ENCODE measurements at places on chromosomes 16 and 17.
A peak's percentile ranks its signal among the peaks of the same experiment; 100 is the strongest.

- H3K36me3 ChIP-seq: no peaks in the 10 kb centered on the region
- no peaks in the 10 kb centered on the region for H3K27me3 ChIP-seq
- peak overlapping the region; percentile 98 for H3K4me3 ChIP-seq
- DNase-seq: peak; percentile 56
Measured at GRCh38 chr16:10578474-10579316, 1.7 kb downstream of the EMP2 start.

DNA sequence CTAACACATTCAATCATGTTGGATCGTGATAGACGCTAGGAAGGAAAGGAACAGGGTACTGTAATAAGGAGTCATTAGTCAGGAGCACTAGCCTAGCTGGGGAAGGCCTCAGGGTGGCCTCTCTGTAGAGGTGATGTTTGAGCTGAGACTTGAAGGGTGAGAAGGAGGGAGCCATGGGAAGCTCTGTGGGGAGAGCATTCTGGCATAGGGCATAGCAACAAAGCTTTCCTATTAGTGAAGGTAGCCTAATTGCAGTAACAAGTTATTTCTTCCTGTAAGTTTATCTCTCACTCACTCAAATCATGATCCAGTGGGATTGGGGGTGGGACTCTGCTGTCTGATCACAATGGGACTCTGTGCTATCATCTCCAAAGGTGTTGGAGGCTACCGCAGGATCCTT, 16.1 kb downstream of the PLCG2 start:
- no peak overlapping the region for H3K4me3 ChIP-seq
- no peaks in the 10 kb centered on the region for H3K36me3 ChIP-seq
- H3K4me1 ChIP-seq: no peaks in the 10 kb centered on the region
- H3K27me3 ChIP-seq: no peaks in the 10 kb centered on the region

- no peak overlapping the region for H3K27ac ChIP-seq
- no peak overlapping the region for H3K4me3 ChIP-seq
- H3K36me3 ChIP-seq: no peaks in the 10 kb centered on the region
Measured at GRCh38 chr17:34782271-34782670, 179.0 kb downstream of the CCT6B start.

DNA sequence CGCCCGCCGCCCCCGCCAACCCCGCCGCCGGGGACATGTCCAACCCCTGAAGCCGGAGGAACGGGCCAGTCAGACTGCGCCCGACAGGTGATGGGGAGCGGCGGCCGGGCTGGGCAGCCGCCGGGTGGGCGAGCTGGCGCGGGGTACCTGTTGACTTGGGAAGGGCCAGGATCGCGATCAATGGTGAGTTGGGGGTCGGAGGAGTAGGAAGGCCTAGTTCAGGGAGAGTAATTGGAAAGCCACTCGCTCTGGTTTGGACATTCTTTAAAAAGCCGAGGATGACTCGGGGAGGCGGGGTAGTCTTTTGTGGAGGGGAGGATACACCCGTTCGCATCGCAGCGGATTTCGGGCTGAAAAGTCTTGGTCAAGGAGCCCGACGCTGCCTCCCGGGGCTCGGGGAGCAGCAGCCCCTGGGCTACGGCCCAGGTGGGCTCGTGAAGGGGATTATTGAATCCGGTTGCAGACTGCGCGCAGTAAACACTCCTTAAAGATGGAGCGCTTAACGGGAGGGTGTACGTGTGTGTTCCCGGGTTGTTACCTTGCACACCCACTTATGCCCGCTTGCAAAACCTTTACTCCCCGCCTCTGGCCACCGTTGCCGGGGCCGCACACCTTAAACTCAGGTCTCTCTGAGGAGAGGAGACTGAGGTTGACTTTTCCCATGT, 123.8 kb downstream of the GOSR1 start:
- no peak for DNase-seq
- no peaks in the 10 kb centered on the region for H3K36me3 ChIP-seq
- H3K27me3 ChIP-seq: no peaks in the 10 kb centered on the region
- no peaks in the 10 kb centered on the region for H3K4me1 ChIP-seq
- peak overlapping the region; percentile 98 for H3K27ac ChIP-seq

GRCh38 chr16:908526-909155, 62.1 kb downstream of the LMF1 start:
- H3K27ac ChIP-seq: no peak overlapping the region
- H3K27me3 ChIP-seq: no peaks in the 10 kb centered on the region
- DNase-seq: no peak

DNA sequence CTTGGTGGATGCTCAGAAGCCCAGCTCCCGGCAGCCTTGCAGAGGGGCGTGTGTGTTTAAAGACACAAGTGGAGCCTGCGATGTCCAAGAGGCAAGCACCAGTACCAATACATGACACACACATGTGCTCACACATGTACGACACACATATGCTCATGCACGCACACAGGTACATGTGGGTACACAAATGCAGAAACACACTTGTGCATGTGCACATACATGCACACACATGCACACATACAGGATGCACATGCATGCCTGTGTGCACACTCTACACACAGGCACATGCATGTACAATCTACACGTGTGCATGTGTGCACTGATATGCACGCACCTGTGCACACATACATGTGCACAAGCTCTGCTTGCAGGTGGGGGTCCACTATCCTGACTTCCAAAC, 10.8 kb downstream of the RBFOX3 start:
- H3K27me3 ChIP-seq: peaks cover 39% of the 10 kb centered on the region
- no peak for DNase-seq
- no peaks in the 10 kb centered on the region for H3K36me3 ChIP-seq

DNA sequence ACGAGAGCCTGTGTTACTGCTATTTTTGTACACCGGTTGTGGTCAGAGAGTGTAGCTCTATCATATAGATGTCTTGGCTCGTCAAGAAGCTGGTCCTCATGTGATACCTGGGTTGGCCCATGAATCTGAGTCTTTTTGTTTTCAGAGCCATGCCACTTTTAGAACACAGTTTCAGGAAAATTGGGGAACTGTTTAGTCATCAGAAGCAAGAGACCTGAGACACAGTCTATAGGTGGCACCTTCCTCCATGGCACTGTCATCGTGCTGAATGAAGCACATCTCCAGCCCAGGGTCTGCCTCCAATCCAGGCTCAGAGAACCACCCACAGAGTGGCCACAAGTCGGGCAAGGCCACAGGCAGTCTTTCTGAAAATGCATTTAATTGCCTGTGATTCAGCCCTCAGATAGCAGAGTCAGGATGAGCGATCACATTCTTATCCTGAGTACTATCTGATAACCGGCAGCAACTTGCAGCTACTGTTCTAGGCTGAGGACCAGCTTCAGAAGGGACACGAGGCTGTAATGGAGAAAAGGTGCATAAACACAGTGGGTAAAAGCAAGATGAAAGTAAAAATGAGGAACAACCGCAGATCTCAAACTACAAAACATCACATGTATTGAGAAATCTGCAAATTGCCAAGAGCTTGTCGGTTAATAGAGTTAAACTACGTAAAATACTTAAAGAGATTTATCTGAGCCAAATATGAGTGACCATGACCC, 14.2 kb upstream of the HAPSTR1 start:
- H3K36me3 ChIP-seq: no peaks in the 10 kb centered on the region
- no peaks in the 10 kb centered on the region for H3K4me1 ChIP-seq
- H3K4me3 ChIP-seq: no peak overlapping the region
- no peak overlapping the region for H3K27ac ChIP-seq
- H3K27me3 ChIP-seq: no peaks in the 10 kb centered on the region
- no peak for DNase-seq

- H3K4me1 ChIP-seq: no peaks in the 10 kb centered on the region
- peak overlapping the region; percentile 64 for H3K27ac ChIP-seq
- DNase-seq: peak; percentile 61
- no peaks in the 10 kb centered on the region for H3K36me3 ChIP-seq
- peak overlapping the region; percentile 44 for H3K4me3 ChIP-seq
Measured at GRCh38 chr16:55480228-55480655, 1.2 kb downstream of the MMP2 start.
